ENCODE measurements at places on chromosomes 1 and 21. TPM values are rescaled to one million over a fixed set of nuclear protein-coding genes. Genes with fewer than 3 reads are reported as not detected.

The THRAP3 gene
- 84.6 TPM for total RNA-seq

The COQ8A gene
- 20.7 TPM for total RNA-seq

- DNase-seq: no peak
- no peak overlapping the region for H3K4me3 ChIP-seq
- peaks cover 21% of the 10 kb centered on the region for H3K4me1 ChIP-seq
- H3K36me3 ChIP-seq: no peaks in the 10 kb centered on the region
- H3K27ac ChIP-seq: peak overlapping the region; percentile 17
These were observed 2.3 kb downstream of the OVAAL start for GRCh38 chr1:180560868-180561600.

The DNASE2B gene
- total RNA-seq: 0.68 TPM

The MYBPH gene
- not detected for total RNA-seq

The SLC30A1 gene
- total RNA-seq: 87.2 TPM

The MAGI3 gene
- total RNA-seq: 22.4 TPM

GRCh38 chr1:22490309-22490708 is 38.7 kb downstream of the ZBTB40 start:
- H3K27ac ChIP-seq: no peak overlapping the region
- peaks cover 12% of the 10 kb centered on the region for H3K4me1 ChIP-seq
- H3K36me3 ChIP-seq: no peaks in the 10 kb centered on the region
- DNase-seq: no peak

The RPAP2 gene
- 14.2 TPM for total RNA-seq

The STMN1 gene
- 91.6 TPM for total RNA-seq

DNA sequence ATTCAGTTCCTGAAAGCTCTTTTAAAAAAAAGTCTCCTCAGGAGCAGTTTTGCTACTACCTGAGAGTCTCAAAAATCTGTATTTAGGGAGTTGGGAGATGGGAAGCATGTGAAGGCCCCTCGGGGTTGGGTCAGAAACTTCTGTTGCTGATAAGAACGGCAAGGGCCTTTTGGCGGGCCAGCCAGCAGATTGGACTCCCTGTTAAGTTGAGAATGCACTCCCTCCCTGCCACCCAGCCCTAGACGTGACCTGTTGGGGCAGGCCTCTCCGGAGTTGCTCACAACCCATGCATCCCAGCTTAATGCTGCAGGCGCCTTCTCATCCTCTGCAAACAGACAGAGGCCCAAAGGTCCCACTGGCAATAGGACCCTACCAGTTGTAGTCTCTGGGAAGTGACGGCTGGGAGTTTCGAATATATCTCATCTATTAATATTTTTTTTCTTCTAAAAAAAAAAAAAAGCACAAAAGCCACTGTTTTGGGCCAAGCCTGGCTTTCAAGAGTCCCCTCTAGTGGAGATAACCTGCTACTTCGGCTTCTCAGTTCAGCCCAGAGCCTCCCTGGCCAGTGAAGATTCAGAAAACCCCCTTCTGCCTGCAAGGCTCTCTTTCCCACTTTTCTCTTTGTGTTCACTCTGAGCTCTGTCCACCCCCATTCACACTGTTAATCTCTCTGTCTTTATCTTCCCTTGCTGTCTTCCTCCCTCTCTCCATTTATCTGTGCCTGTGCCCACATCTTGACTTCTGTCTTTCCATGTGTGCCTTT is 5.3 kb downstream of the PLXNA2 start:
- H3K27me3 ChIP-seq: no peaks in the 10 kb centered on the region
- peak overlapping the region; percentile 16 for H3K27ac ChIP-seq
- H3K4me3 ChIP-seq: no peak overlapping the region
- peaks cover 46% of the 10 kb centered on the region for H3K4me1 ChIP-seq

DNA sequence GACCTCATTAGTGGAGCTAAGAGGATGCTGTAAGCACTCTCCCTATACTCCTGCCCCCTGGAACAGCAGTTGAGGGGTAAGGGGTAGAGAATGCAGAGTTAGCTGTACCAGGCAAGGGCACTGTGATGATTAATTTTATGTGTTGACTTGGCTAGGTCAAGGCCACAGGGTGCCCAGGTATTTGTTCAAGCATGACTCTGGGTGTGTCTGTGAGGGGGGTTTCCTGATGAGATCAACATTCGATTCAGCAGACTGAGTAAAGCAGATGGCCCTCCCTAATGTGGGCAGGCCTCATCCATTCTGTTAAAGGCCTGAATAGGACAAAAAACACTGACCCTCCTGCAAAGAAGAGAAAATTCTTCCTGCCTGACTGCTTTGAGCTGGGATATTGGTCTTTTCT is 110.8 kb downstream of the KCND3 start:
- H3K4me1 ChIP-seq: no peaks in the 10 kb centered on the region
- peaks cover 13% of the 10 kb centered on the region for H3K27me3 ChIP-seq
- no peak overlapping the region for H3K4me3 ChIP-seq
- no peak for DNase-seq
- H3K27ac ChIP-seq: no peak overlapping the region

The WNT3A gene
- total RNA-seq: 0.03 TPM

The KRTAP11-1 gene
- total RNA-seq: not detected

The KCNJ6 gene
- under 0.01 TPM for total RNA-seq

- no peak overlapping the region for H3K4me3 ChIP-seq
- H3K36me3 ChIP-seq: no peaks in the 10 kb centered on the region
- H3K27me3 ChIP-seq: no peaks in the 10 kb centered on the region
- no peak for DNase-seq
- no peak overlapping the region for H3K27ac ChIP-seq
These were observed 44.6 kb downstream of the TOR3A start for GRCh38 chr1:179126338-179127060.

DNA sequence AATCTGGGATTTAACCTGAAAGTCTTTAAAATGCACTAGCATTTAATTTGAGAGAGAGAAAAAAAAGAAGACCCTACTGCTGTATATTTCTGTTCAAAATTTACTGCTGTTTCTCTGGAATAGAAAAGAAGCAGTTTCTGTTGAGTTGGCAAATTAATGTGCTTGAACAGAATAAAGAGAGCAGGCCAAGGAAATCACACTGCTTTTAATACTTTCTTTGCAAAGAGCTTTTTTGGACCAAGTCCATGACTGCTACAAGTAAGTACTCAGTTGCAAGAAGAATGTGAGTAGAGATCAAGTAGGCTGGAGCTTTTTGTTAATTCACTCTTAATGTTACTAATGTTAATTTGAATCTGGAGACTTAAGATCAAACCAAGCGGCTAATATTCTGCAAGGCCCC is 336.2 kb upstream of the SGIP1 start:
- no peaks in the 10 kb centered on the region for H3K36me3 ChIP-seq
- no peak overlapping the region for H3K27ac ChIP-seq
- no peaks in the 10 kb centered on the region for H3K4me1 ChIP-seq
- H3K4me3 ChIP-seq: no peak overlapping the region
- H3K27me3 ChIP-seq: no peaks in the 10 kb centered on the region

- no peak overlapping the region for H3K27ac ChIP-seq
- no peaks in the 10 kb centered on the region for H3K36me3 ChIP-seq
- H3K4me1 ChIP-seq: no peaks in the 10 kb centered on the region
- no peak overlapping the region for H3K4me3 ChIP-seq
- H3K27me3 ChIP-seq: no peaks in the 10 kb centered on the region
- DNase-seq: no peak
These were observed 86.1 kb downstream of the KCNN3 start for GRCh38 chr1:154783976-154784375.

DNA sequence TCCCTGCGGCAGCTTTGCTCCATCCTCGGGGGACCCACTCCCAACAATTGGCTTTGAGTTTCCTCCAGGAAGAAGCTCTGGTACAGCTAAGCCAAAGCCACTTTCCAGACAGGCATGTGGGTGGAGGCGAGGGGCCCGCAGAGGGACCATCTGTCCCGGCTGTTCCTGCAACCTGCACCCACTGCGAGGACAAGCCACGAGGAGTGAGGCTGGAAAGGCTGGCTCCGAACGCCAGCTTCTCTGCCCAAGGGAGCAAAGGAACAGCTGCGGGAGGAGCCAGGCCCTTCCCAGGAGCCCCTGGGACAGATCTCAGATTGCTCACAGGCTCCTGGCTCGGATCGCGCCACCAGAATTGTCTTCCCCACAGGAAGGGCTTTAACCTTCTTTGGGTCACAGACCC is 28.3 kb upstream of the PEF1 start:
- peaks cover 28% of the 10 kb centered on the region for H3K4me1 ChIP-seq
- H3K27ac ChIP-seq: no peak overlapping the region
- no peaks in the 10 kb centered on the region for H3K36me3 ChIP-seq
- H3K4me3 ChIP-seq: no peak overlapping the region
- H3K27me3 ChIP-seq: no peaks in the 10 kb centered on the region
- DNase-seq: peak; percentile 21

The C1orf116 gene
- total RNA-seq: 18.3 TPM

DNA sequence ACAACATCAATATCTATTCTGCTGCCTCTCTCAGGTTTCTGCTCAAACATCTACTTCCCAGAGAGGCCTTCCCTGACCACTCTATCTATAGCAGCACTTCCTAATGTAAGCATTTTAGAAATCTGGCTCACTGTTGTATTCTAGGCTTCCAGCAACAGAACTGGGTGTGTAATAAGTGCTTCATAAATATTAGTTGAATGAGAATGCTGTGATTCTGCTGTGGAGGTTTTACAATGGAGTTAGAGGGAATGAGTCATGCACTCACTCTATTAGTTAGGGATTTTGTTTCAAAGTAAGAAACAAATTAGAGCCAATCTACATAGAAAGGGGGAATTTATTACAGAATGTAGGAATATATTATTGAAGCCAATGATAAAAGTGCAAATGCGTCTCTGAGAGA is 38.6 kb upstream of the SLC35F3 start:
- no peak overlapping the region for H3K27ac ChIP-seq
- no peaks in the 10 kb centered on the region for H3K36me3 ChIP-seq
- no peaks in the 10 kb centered on the region for H3K4me1 ChIP-seq
- H3K27me3 ChIP-seq: no peaks in the 10 kb centered on the region
- no peak overlapping the region for H3K4me3 ChIP-seq
- DNase-seq: no peak

GRCh38 chr1:109569323-109569722 is 20.9 kb downstream of the GNAI3 start:
- H3K27ac ChIP-seq: peak overlapping the region; percentile 5
- H3K27me3 ChIP-seq: no peaks in the 10 kb centered on the region
- no peaks in the 10 kb centered on the region for H3K36me3 ChIP-seq
- DNase-seq: no peak

- no peak overlapping the region for H3K27ac ChIP-seq
- H3K4me1 ChIP-seq: no peaks in the 10 kb centered on the region
- DNase-seq: no peak
- no peaks in the 10 kb centered on the region for H3K27me3 ChIP-seq
- H3K4me3 ChIP-seq: no peak overlapping the region
These were observed 158.2 kb downstream of the NCAM2 start for GRCh38 chr21:21156397-21156796.

The SELL gene
- total RNA-seq: 0.96 TPM

The HSD3B1 gene
- 62.4 TPM for total RNA-seq

DNA sequence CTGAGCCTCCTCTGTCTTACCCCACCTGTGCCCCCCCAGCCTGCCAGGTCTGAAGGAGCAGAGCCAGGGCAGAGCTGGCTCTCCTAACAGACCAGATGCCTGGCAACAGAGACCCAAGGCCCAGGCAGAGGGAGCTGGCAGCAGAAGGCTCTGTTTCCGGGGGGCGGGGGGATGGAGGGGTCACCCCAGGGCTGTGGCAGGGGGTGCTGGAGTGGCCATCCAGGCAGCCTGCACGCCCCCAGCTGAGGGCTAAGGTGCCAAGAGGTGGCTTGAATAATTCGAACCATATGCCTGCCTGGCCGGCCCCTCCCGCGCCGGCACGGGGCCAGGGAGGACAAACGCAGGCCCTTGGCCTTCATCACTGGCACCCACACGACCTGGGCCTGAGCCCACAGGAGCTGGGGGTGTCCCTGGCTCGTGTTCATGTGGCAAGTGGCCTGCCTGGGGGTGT is 16.0 kb upstream of the PLEKHG5 start:
- H3K27ac ChIP-seq: no peak overlapping the region
- H3K4me3 ChIP-seq: no peak overlapping the region
- no peaks in the 10 kb centered on the region for H3K36me3 ChIP-seq
- no peak for DNase-seq
- H3K4me1 ChIP-seq: no peaks in the 10 kb centered on the region

GRCh38 chr1:36256558-36257374 is 32.5 kb downstream of the THRAP3 start:
- no peak overlapping the region for H3K4me3 ChIP-seq
- no peaks in the 10 kb centered on the region for H3K36me3 ChIP-seq
- DNase-seq: no peak
- H3K27ac ChIP-seq: no peak overlapping the region
- no peaks in the 10 kb centered on the region for H3K27me3 ChIP-seq

The CACNA1S gene
- total RNA-seq: not detected

The UBXN10 gene
- 0.63 TPM for total RNA-seq

The CSF1 gene
- 9.4 TPM for total RNA-seq

The LRRC7 gene
- 1.3 TPM for total RNA-seq

The OR2L2 gene
- total RNA-seq: not detected

The KRTAP7-1 gene
- not detected for total RNA-seq

The KIFAP3 gene
- total RNA-seq: 20.0 TPM

DNA sequence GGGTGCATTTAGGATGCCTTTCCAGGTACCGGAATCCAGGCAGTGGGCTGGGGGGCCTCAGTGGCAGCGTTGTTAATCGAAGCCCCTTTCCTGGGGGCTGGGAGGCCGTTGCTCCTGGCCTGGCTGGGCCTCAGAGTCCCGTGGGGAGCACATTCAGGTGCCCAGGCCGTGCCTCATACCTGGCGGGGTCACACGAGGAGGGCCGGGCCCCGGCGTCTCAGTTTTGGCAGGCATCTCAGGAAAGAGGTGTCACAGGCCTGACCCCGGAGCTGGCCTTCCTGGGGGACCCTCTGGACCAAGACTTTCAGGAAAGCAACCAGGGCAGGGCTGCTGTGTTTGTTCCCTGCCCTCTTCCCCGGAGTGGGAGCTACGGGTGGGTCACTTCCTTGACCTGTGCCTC is 4.1 kb downstream of the NBL1 start:
- H3K27me3 ChIP-seq: peaks cover 6% of the 10 kb centered on the region
- no peak for DNase-seq
- no peaks in the 10 kb centered on the region for H3K4me1 ChIP-seq
- no peak overlapping the region for H3K4me3 ChIP-seq
- no peaks in the 10 kb centered on the region for H3K36me3 ChIP-seq

- no peak overlapping the region for H3K4me3 ChIP-seq
- no peak overlapping the region for H3K27ac ChIP-seq
- H3K4me1 ChIP-seq: no peaks in the 10 kb centered on the region
- no peak for DNase-seq
- H3K36me3 ChIP-seq: no peaks in the 10 kb centered on the region
These were observed 48.2 kb downstream of the SLC9C2 start for GRCh38 chr1:173554541-173555250.

GRCh38 chr1:152513081-152513480 is 1.2 kb upstream of the CRCT1 start:
- DNase-seq: no peak
- no peaks in the 10 kb centered on the region for H3K36me3 ChIP-seq
- H3K27ac ChIP-seq: no peak overlapping the region
- H3K4me1 ChIP-seq: no peaks in the 10 kb centered on the region
- H3K4me3 ChIP-seq: no peak overlapping the region

GRCh38 chr1:41344708-41345159 is 16.5 kb upstream of the FOXO6 start:
- H3K27ac ChIP-seq: no peak overlapping the region
- H3K4me1 ChIP-seq: peaks cover 6% of the 10 kb centered on the region
- no peak for DNase-seq
- no peaks in the 10 kb centered on the region for H3K36me3 ChIP-seq
- no peaks in the 10 kb centered on the region for H3K27me3 ChIP-seq

The PADI4 gene
- not detected for total RNA-seq
